ENCODE measurements at places on chromosomes 13 and 19.

DNA sequence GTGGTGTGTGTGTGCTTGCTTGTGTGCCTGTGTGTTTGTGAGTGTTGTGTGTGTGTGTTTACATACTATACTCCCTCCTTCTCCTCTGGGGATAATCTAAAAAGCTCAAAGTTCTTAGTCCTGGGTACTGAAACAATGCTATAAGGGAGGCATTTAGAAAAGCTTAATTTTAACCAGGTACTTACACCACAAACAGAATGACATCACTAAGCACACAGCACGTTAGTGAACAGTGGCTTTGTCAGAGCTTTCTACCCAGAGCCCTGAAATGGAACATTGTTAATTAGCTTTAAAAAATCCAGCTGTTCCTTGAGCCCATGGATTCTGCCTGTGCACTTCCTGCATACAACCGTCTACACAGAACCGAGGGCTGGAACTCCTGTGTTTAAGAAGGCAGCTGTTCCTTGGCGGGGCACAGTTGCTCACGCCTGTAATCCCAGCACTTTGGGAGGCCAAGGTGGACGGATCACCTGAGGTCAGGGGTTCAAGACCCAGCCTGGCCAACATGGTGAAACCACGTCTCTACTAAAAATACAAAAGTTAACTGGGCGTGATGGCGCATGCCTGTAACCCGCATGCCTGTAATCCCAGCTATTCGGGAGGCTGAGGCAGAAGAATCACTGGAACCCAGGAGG lies 69.6 kb upstream of the RNF113B start:
- DNase-seq: no peak

DNA sequence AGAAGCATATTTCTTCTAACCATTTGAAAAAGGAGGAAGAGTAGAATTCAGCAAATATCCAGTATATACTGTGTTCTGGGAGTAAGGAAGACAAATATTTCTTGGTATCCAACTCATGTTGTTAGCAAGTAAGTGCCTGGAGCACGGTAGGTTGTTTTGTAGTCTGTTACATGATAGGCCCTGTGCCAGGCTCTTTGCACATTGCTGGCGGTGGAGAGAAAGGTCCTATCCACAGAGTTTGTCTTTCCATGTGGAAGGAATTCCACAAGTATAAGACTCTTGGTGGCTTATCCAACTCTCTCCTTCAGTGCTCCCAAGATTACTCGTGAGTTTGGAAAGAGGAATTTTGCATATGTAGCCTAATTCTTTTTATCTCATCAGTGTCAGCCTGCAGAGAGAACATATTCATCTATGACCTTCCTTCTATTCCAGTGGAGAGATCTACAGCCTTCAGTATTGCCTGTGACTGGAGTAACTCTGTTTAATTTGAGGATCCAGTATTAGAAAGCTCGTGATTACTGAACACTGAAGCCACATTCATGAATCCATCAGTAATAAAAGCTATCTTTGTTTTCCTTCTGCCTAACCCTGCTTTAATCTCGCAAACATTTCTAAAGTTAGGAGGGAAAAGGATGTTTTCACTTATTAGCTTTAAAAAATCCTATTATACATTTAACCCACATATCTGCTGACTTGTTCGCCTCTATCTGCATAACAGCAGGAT lies 183.9 kb upstream of the CSNK1A1L start:
- DNase-seq: no peak

DNA sequence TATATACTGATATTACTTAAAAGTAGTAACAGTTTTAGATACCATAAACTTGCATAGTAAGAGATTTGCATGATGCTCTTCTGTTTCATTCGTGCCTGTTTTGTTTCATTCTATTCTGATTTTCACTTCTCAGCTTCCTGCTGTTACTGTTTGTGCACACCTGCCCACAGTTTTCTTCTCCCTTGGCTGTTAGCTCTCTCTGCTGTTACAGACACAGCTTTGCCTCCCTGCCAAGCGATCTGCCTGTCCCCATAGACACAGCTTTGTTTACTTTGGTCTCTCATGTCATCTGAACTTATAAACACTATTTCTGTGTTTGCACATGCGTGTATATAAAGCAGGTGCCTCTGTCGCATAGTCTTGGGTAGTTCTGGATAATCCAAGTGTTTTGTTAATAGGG lies 21.4 kb upstream of the UPF3A start:
- no peak for DNase-seq

- DNase-seq: no peak
Measured at GRCh38 chr13:93375491-93375890, 148.9 kb downstream of the GPC6 start.

GRCh38 chr13:81658598-81659370 lies 1317.9 kb upstream of the SPRY2 start:
- no peak for DNase-seq

DNA sequence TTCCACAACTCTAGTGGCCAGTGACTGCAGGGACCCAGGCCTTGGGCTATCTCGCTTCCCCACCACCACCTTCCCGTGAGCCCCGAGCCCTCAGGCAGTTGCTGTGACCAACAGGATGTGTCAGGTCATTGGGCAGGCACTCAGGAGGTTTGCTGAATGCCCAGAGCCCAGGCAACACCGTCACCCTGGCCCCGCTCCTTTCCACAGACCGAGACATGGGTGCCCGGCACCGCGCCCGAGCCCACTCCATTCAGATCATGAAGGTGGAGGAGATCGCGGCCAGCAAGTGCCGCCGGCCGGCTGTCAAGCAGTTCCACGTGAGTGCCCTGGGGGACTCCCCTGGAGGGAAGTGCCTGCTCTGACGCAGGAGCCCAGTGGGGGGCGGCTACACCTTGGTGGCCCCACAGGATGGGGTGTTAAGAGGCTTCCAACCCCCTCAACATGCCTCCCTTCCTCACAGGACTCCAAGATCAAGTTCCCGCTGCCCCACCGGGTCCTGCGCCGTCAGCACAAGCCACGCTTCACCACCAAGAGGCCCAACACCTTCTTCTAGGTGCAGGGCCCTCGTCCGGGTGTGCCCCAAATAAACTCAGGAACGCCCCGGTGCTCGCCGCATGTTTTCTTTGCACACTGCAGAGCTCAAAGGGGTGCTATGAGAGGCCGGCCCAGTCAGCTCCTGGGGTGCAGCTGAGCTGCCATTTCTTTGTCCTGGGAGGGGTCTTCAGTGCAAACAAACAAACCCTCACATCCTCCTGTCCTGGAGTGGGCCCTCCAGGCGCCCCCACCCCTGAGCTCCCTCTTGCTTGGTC lies 3.2 kb downstream of the RPL18A start:
- no peak for DNase-seq

DNA sequence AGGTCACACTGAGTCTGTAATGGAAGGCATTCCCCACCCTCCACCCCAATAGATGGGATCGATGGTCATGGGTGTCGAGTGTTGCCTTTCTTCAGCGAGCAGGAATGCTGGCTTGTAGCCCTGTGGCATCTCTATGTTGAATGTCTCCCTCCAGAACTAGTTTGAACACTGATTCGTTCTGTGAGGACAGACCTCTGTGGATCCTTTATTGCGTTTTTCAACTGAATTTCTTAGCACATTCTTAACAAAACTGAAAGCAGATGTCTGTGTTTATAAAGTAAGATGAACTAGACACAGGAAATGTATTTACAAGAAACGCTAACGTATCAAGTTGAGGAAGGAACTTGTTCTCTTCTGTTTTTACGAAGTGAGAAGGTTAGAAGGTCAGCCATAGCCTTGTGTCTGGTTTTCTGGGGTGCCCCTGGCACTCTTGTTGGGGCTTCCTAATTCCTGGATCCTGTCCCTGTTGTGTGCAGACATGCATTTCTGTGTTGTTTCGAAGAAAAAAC lies 36.8 kb upstream of the TM9SF2 start:
- DNase-seq: no peak

- no peak for DNase-seq
Measured at GRCh38 chr19:6212403-6213265, 67.1 kb downstream of the MLLT1 start.

DNA sequence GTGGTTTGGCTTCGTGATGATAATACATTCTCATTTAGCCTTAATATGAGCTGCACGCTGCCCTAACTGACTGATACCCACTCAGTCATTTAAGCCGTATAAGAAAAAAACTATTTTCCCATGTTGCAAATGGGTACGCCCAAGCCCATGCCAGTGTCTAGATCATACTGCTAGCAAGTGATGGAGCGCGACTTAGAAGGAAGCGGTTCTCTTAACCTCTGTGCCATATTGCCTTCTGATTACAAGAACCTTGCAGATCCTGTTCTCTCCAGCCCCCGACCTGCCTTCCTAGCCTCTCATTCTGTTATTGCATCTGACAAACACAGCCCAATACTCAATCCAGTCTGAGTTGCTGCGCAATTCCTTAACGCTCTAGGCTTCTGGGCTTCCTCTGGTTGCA lies 603 bp downstream of the GPALPP1 start:
- DNase-seq: no peak

GRCh38 chr19:51119101-51119500 lies 5.6 kb upstream of the SIGLEC9 start:
- no peak for DNase-seq
